Gastrocnemius medialis (tissue), 4 donors: ENCODE measurements at places on chromosomes 6 and 20.

- DNase-seq: no peak
Measured at GRCh38 chr6:146917979-146918378, 286.2 kb upstream of the STXBP5 start.

DNA sequence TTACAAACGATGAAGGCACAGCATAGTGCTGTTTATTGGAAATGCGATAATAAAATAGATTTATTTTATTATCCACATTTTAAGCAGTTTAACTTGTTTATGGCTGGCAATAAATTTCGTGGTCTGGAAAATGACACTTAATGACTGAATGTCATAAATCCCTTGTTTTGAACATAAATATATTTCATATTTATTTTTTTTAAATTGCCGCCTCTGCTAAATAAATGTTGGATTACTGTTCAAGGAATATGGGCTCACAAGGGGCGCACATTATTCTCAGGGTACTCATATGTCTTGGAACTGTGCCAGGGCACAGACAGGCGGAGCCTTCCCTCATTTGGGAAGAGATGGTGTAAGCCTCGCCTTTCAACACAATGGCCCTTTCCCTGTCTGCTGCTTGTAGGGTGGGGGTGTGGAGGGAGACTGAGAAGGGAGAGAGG, 134.3 kb downstream of the PXDC1 start:
- no peak for DNase-seq

DNA sequence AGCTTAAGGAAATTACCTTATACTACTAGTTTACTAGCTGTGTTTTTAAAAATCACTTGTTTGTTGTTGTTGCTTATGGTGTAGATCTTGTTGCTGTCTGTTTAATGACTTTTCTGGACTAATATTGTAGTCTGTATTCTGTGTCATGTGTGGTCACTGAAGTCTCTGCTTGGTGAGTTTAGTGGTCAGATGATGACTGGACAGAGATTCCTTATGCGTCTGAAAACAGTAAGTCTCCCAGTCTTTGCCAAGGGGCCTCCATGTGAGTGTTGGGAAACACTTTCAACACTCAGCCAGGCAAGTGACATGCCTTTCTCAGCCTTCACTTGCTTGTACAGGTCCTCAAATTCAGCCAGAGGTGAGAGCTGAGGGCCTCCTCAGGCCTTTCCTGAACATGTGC, 256.9 kb upstream of the RNF24 start:
- DNase-seq: no peak

GRCh38 chr6:42514745-42515144, 49.1 kb upstream of the UBR2 start:
- DNase-seq: no peak

- peak; percentile 32 for DNase-seq
Measured at GRCh38 chr6:73521351-73521985, 636 bp upstream of the EEF1A1 start.

DNA sequence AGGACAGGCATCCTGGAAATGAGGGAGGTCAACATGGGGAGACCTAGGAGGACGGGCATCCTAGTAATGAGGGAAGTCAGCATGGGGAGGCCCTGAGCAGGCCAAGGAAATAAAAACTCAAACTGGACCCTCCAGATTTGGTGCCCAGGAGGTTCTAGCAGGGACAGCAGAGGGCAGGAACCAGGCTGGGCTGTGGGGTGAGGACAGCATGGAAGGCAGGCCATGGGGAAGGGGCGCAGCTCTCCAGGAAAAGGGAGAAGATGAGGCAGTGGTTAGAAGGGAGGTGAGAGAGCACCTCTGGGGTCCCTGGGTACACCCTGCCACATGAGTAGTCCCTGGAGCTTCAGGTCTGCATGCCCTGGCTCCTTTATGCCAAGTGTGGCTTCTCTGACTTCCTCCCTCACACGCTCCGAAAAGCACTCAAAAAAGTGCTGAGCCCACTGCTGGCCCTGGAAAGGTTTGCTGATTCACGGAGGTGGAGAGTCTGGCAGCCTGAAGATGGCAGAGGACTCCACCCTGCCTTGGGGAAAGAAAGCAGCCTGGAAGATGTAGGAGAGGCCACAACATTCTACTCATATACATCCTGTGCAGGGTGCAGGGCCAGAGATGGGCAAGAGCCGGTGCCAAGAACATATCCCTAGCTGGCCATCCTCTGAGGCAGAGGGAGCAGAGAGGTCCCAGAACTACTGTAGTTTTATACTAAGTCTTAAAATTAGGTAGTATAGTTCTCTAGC, 154.9 kb downstream of the MRPL14 start:
- DNase-seq: no peak

- no peak for DNase-seq
Measured at GRCh38 chr6:38876475-38876874, 161.4 kb downstream of the DNAH8 start.

DNA sequence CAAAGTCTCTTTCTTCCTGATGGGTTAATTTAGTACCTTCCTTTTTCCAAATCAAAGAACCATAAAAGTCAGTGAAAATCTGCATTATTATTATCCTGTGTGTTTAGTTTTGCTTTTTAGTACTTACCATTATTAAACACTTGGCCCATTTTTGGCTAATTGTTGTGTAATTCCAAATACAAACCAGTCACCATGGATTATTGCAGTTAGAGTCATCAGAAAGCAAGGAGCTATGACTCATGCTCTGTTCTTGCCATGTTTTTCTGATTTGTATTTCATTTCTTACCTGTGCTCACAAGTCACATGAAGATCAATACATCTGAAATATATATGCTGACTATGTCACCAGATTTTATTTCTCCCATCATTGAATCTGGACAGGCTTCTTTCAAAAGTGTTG, 31.3 kb downstream of the SLC22A3 start:
- DNase-seq: no peak

GRCh38 chr6:43778131-43778855, 8.3 kb downstream of the VEGFA start:
- DNase-seq: no peak

DNA sequence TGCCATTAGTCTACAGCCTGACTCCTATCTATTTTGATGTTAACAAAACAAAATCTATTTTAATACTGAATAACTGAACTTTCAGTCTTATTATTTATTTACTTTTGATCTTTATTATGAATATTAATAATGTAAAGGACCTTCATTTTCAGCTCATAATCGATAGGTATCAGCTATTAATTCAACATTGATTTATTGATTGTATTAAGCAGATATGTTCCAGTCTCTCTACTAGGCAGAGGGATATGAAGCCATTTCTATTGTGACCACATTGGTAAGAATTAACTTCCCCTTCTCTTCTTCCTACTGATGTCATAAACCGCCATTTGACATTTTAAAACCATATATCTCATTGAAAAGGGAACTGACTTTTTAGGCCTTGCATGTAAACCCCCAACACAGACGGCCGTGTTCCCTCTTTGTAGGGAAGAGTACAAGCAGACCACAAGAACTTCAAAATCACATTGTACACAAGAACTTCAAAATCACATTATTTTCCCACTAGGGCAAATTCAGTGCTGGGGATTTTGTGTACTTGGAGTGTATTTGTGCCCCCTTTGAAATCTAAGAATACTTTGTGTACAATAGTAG, 69.5 kb upstream of the FABP7 start:
- DNase-seq: no peak

GRCh38 chr6:133348846-133349245, 107.7 kb downstream of the EYA4 start:
- DNase-seq: no peak
